ENCODE measurements at places on chromosomes 4 and X.

DNA sequence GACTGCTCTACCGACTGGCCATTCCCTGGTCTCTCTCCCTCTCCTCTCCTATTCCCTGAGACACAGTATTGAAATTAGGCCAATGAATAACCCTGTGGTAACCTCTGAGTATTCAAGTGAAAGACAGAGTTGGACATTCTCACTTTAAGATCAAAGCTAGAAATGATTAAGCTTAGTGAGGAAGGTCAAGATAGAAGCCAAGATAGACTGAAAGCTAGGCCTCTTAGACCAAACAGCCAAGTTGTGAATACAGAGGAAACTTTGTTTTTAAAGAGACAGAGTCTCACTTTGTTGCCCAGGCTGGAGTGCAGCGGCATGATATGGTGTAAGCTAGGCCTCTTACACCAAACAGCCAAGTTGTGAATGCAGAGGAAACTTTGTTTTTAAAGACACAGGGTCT, 64.6 kb downstream of the KDM6A start:
- DNase-seq = no peak

- DNase-seq = no peak
Measured at GRCh38 chr4:84480082-84480481, 19.0 kb downstream of the NKX6-1 start.

- DNase-seq = no peak
Measured at GRCh38 chrX:3129256-3129655, 88.0 kb downstream of the ARSF start.

DNA sequence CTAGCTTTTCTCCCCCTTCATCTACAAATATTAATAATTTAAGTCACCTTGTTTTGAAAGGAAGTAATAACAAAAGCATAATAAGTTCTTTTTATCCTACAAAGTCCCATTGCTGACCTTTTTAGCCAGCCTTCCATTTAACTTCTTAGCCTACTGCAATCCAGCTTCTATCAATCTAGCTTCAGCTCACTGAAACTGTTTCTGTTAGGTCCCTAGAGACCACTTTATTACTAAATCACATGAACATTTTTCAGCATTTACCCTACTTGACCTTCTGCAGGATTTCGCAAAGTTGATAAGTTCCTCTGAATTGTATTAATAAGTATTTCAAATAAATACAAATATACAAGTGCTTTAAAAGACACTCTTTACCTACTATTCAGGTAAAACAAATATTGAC, 186.5 kb downstream of the ANTXR2 start:
- no peak for DNase-seq
